A172 (cell line): ENCODE measurements at places on chromosomes 13 and 19.

DNA sequence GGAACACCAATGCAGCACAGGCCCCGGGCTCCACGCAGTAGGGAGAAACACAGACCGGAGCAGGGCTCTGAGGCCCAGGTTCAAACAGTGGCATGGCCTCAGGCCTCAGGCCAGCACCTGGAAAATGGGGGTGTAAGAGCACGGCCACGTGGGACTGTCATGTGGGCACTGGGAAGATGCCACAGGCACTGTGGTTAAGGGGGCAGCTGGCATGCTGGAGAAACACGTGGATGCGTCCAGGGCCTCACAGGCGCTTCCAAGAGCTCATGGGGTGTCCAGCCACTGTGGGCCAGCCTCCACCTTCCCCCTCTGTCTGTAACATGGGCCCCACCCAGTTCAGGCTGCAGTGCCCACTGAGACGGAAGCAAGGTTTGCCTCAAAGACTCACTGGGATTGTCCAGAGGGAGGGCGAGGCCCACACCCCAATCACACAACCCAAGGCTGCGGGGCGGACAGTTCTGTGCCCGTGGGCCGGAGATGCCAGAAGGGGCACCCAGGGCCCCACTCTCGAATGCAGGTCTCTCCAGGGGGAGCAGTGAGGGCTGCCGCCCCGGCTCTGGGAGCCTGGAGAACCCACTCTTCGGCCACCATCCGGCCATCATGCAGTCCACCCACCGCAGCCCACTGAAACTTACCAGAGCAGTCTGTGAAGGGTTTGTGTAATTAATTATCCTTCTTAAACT is 6.3 kb upstream of the MBD3 start:
- DNase-seq: no peak

DNA sequence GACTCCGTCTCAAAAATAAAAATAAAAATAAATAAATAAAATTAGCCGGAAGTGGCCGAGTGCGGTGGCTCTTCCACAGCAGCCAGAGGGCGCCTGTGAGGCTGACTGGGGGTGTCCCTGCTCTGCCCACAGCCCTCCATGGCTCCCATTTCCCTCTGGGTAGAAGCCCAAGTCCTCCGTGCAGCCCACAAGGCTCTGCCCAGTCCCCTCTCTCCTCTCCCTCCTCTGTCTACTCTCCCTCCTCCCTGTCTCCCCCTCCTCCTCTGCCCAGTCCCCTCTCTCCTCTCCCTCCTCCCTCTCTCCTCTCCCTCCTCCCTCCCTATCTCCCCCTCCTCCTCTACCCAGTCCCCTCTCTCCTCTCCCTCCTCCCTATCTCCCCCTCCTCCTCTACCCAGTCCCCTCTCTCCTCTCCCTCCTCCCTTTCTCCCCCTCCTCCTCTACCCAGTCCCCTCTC is 20.4 kb downstream of the MISP start:
- DNase-seq: peak; percentile 58

DNA sequence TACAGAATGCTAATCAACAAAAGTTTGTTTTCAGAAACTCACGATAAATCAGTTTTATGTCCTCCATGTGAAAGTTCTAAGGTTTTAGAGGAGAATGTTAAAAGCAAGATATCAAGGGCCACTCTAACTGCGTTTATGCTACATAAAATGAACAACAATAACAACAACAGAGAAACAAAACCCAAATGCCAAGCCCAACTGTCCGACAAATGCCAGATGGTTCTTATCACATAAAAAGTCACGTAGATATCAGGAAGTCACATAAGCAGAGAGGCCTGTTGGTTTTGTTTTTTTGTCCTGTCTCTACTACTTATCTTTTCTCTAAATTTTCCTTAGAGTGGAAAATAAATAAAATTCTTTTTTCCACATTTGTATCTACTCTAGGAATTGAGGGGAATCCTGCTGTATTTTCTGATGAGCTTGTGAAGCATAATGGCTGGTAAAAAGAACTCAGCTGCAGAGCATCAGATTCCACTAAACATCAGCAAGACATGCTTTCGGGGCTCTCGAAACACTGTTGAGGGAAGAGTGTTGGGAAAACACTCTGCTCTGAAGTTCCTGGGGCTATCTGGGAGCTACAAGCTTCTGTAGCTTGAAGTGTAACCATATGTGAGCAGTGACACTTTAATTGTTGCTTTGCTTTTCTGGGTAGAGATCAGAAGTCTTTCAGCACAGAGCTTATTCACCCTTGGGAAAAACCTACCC is 110.1 kb downstream of the SLAIN1 start:
- no peak for DNase-seq

- DNase-seq: peak; percentile 81
These were observed at the start of gene TSHZ3 for GRCh38 chr19:31349160-31349881. Gene TSHZ3 (minus strand): TSS chr19:31349436. CDS start chr19:31349219, 217 bp downstream.

DNA sequence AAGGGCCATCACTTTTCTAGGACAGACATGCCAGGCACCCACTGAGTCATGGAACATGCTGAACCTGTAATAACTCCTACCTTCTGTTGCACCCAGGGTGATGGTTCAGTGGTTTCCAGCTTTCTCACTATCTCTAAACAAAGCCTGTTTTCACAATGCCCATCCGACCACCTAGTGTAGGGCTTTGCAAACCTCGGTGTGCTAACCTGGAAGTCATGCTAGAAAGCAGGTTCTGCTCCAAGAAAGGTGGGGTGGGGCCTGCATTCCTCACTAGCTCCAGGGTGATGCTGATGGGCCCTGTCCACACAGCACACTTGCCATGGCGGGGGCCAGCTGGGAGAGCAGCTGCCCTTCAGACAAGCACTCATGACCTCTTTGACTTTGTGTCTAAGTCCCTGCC is 43.4 kb downstream of the COL4A2 start:
- no peak for DNase-seq

GRCh38 chr13:41117869-41118268 is 14.7 kb downstream of the KBTBD6 start:
- DNase-seq: no peak

DNA sequence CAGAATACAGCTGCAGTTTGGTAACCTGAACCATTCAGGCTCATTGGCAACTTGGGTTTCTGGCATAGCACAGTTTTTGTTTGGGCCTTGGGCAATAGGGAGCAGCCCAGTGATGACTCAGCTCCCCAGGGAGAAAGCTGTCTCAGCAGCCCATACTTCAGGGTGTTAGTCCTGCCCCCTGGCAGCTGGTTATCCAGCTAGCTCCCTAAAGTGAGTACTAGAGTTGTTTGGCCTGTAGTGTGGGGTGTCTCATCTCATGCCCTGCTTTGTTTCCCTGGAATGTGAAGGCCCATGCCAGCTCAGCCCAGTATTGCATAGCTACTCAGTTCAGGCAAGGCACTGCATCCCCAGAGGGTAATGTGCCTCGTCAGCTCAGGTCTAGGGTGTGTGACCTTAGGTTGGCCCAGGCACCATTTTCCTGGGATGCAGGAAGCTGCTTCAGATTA is 18.2 kb upstream of the ZNF543 start:
- DNase-seq: peak; percentile 96

- DNase-seq: no peak
These were observed 77.1 kb downstream of the DCLK1 start for GRCh38 chr13:36054041-36054440.

DNA sequence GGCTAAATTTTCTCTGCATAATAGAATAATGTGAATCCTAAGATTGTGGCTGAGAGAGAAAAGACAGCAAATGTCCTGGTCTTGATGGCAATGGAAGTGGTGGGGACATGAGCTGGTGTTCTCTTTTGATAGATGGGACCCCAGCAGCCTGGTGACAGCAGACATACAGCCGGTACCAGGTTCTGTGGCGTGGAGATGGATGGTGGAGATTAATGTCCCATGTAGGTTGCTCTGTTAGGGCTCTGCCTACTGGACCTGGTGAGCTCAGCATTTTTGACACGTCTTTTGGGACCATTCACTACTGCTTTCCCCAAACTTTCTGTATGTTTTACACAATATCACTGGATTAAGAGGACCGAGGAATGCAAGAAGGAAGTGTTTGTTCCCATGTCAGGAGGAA is 8.2 kb upstream of the SIGLEC14 start:
- DNase-seq: no peak
